ENCODE measurements at places on chromosomes 2 and 18. TPM values are rescaled to one million over a fixed set of nuclear protein-coding genes. Genes with fewer than 3 reads are reported as not detected.

GRCh38 chr2:95040426-95040825, 14.9 kb downstream of the MAL start:
- H3K36me3 ChIP-seq = no peaks in the 10 kb centered on the region
- no peaks in the 10 kb centered on the region for H3K27me3 ChIP-seq
- no peaks in the 10 kb centered on the region for H3K4me1 ChIP-seq
- no peak overlapping the region for H3K4me3 ChIP-seq
- no peak for DNase-seq

DNA sequence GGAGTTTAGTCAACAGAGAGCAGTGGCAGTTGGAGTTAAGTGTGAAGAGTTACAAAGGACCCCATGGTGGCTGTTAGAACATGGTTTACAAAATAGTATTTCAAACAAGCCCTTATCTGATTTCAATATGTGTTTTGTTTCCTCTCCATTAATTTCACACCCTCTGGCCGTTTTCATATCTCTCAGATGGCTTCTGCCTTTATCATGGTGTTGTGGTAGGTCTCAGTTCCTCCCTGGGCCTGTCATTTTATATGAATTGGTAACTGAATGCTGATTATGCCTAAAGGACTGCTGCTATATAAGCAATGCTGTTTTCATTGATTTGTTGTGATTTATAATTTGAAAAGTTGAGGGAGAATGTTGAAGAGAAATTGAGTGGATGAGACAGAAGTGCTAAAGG, 686.7 kb downstream of the NYAP2 start:
- H3K4me1 ChIP-seq = no peaks in the 10 kb centered on the region
- no peak overlapping the region for H3K27ac ChIP-seq
- no peak overlapping the region for H3K4me3 ChIP-seq
- H3K36me3 ChIP-seq = no peaks in the 10 kb centered on the region

GRCh38 chr2:222912117-222912516, 51.3 kb downstream of the ACSL3 start:
- no peak overlapping the region for H3K4me3 ChIP-seq
- no peaks in the 10 kb centered on the region for H3K27me3 ChIP-seq
- DNase-seq = no peak
- H3K36me3 ChIP-seq = peaks cover 13% of the 10 kb centered on the region
- peaks cover 14% of the 10 kb centered on the region for H3K4me1 ChIP-seq

DNA sequence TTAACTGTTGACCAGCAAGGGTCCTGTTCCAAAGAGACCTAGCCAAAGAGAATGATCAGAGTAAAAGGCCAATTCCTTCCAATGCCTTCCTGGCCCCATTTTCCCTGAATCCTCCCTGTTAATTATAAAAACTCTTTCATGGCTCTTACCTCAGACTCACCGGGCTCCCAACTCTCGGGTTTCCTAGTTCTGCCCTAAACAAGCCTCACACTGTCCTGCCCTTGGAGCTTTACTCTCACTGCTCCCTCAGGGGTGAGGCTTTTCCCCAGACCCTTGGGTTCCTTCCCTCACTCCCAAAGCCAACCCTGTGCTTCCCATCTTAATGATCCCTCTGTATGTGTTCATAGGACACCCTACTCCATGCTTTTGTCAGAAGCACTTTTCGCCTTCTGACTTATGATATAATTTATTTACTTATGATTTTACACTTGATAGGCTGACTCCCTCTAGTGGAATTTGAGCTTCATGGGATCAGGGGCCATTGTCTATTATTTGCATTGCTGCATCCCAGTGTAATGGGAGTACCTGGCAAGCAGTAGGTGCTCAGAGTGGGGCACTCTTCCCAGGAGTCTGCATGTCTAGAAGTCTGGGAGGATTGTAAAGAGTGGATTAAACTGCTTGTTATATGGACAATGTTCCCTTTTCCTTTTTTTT, 29.9 kb upstream of the ZNG1B start:
- peaks cover 8% of the 10 kb centered on the region for H3K4me1 ChIP-seq
- no peak overlapping the region for H3K4me3 ChIP-seq
- H3K27ac ChIP-seq = no peak overlapping the region

- H3K27me3 ChIP-seq = no peaks in the 10 kb centered on the region
- no peak overlapping the region for H3K4me3 ChIP-seq
- H3K36me3 ChIP-seq = no peaks in the 10 kb centered on the region
- DNase-seq = no peak
- H3K4me1 ChIP-seq = peaks cover 30% of the 10 kb centered on the region
These were observed 71.4 kb downstream of the MARCHF4 start for GRCh38 chr2:216300906-216301305.

- H3K27ac ChIP-seq = no peak overlapping the region
- no peaks in the 10 kb centered on the region for H3K36me3 ChIP-seq
- no peaks in the 10 kb centered on the region for H3K27me3 ChIP-seq
- H3K4me1 ChIP-seq = peaks cover 10% of the 10 kb centered on the region
These were observed 14.1 kb upstream of the MEX3C start for GRCh38 chr18:51211552-51211951.

DNA sequence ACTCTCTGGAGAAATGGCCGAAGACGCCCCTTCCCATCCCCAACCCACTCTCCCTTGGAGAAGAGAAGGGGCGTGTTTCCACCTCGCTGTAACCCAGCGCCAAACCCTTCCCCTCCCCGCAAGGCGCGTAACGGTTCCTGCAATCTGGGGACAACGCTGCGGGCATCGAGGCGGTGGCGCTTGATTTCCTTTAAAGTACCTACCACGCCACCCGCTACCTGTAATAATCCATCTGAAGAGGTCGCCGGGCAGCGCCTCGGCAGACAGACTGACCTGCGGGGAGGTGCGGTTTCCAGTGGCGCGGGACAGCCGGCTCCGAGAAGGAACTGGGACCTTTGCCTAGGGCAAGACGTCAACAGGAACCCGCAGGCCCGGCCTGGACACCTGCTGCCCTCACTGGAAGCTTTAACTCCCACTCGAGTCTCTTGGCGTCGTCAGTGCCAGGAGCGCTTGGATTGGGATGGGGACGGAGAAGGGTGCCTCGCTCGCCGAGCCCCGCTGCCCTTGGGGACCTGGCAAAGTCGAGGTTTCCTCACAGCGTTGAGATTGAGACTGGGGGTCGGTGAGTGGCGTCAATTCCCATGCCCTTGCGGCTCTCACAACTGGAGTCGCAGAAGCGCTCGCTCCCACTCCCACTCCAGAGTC, at the start of gene CYP1B1:
Gene CYP1B1, minus strand, starts transcription at position 645 of the 645 bp plus-strand sequence. CDS start 763 bp downstream, outside the sequence.
- H3K36me3 ChIP-seq = no peaks in the 10 kb centered on the region
- peak within 1 kb of the TSS; percentile 58 for H3K4me3 ChIP-seq
- peaks cover 93% of the 10 kb centered on the region for H3K27me3 ChIP-seq

- no peak overlapping the region for H3K4me3 ChIP-seq
- no peaks in the 10 kb centered on the region for H3K27me3 ChIP-seq
- H3K36me3 ChIP-seq = no peaks in the 10 kb centered on the region
- no peak overlapping the region for H3K27ac ChIP-seq
- DNase-seq = no peak
These were observed 57.8 kb upstream of the FAM237A start for GRCh38 chr2:206584323-206585116.

- H3K27me3 ChIP-seq = peaks cover 58% of the 10 kb centered on the region
- no peaks in the 10 kb centered on the region for H3K36me3 ChIP-seq
- no peak overlapping the region for H3K4me3 ChIP-seq
- H3K27ac ChIP-seq = no peak overlapping the region
These were observed 2.7 kb downstream of the ST8SIA5 start for GRCh38 chr18:46754188-46754587.

DNA sequence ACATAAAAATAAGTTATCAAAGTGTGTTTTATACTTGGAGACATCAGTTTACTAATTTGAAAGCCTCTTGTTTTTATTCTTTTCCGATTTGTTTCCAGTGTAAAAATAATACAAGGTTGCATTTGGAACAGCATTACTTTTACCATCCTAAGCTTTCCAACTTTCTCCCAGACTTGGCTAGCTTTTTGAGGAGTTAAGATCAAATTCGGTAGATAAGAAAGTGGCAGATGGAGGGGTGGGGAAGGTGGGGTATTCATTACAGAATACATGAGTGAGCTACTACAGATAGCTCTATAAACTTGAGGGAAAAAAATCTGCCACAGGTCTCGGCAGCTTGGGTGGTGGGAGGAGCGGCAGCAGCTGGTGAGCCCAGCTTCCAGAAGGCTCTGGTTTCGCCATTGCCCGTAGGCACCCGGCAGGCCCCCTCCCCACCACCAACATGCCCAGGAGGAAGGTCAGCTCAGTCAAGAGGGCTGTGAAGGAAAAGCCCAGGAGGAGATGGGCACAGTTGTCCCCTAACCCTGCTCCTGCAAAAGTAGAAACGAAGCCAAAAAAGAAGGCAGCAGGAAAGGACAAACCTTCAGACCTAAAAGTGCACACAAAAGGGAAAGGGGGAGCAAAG, 18.6 kb upstream of the RMC1 start:
- H3K4me3 ChIP-seq = no peak overlapping the region
- H3K27ac ChIP-seq = no peak overlapping the region
- no peaks in the 10 kb centered on the region for H3K27me3 ChIP-seq
- peaks cover 6% of the 10 kb centered on the region for H3K36me3 ChIP-seq
- DNase-seq = no peak

DNA sequence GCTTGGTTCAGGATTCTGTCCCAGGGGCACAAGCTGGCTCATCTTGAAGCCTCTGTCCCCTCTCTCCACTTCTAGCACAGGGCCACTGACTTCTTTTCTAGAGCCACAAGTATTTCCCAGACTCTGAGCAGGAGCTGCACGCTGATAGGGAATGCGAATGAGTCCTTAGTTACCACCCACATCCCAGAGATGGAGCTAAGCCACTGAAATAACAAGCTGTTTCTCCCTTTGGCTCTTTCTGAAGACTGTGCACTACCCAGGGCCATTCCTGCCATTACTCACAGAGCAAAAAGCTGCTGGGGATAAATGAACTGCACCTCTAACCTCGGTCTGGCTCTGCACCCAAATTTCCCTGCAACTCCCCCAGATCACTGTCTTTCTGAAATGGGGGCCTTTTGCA, 70.6 kb downstream of the TSN start:
- H3K27me3 ChIP-seq = no peaks in the 10 kb centered on the region
- H3K27ac ChIP-seq = no peak overlapping the region
- H3K4me1 ChIP-seq = peaks cover 4% of the 10 kb centered on the region
- no peak overlapping the region for H3K4me3 ChIP-seq

DNA sequence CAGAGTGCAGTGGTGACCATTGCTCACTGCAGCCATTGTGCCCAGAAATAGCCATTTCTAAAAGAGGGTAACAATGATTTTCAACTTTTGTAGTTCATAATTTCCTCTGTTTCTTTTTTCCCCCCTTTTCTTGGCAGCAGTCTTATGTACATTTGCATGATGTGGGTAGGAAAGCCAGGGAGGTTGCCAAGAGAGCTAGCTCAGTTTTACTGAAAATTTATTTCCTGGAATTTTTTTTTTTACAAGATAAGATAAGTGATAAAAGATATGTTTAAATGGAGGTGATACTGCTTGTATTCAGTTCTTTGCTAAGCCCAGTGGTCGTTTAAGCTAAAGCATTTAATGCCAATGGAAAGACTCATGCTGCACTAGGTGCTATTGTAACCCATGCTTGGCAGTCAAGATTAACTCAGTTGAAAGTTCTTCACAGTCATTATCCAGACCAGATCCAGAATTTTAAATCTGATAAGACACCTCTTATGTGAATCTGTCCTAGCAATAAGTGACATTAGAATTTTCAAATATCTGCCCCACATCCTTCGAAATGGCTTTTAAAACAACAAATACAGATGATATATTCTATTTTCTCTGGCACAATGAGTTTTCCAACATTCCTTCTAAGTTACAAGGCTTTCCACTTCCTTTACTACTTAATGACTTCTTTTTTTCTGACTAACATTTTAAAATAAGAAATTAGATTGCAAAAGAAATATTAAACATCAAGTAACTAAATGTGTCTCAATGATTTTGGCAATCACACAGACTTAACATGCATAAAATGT, 4.4 kb upstream of the ATP8B1 start:
- H3K36me3 ChIP-seq = no peaks in the 10 kb centered on the region
- peaks cover 2% of the 10 kb centered on the region for H3K4me1 ChIP-seq
- no peak for DNase-seq
- peaks cover 61% of the 10 kb centered on the region for H3K27me3 ChIP-seq
- no peak overlapping the region for H3K4me3 ChIP-seq

GRCh38 chr18:3451989-3452749, 2.2 kb downstream of the TGIF1 start:
- peak overlapping the region; percentile 93 for H3K27ac ChIP-seq
- peak overlapping the region; percentile 81 for H3K4me3 ChIP-seq
- DNase-seq = peak; percentile 71

DNA sequence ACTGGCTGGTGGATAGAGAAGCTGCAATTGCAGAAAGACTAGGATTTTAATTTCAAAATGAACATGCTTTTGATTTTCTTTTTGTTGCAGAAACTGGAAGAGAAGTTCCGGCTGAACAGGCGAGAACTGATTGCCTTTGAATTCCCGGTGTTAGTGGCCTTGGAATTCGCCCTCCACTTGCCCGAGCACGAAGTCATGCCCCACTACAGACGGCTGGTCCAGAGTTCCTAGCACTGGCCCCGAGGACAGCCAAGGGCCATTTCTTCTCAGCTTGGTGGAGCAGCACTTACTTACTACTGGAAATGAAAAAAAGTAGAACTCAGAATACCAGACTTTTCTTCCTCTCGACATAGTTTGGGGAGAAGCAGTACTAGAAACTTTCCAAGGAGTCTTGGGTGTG, 121.9 kb downstream of the CABLES1 start:
- no peak for DNase-seq
- no peaks in the 10 kb centered on the region for H3K36me3 ChIP-seq
- H3K4me3 ChIP-seq = no peak overlapping the region

GRCh38 chr2:231692847-231693246, 15.5 kb upstream of the PTMA start:
- DNase-seq = no peak
- H3K27ac ChIP-seq = no peak overlapping the region
- H3K27me3 ChIP-seq = no peaks in the 10 kb centered on the region
- no peaks in the 10 kb centered on the region for H3K36me3 ChIP-seq

DNA sequence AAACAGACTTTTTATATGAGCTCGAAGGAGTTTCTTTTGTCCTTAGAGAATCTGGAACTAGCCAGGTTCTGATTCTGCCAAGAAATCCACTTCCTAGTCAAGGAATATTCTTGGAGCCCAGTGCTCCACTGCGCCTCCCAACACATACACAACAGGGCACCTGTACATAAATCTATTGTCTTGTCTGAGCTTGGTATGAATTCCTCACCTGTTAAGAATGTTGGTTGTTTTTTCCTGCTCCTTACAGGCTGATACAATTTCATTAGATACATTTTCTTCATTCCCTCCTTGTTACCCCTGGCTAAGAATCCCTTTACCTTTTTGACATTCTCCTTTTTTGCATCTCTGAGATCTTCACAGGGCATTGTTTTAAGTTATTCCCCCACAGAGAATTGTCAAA, 56.0 kb upstream of the FZD7 start:
- H3K27me3 ChIP-seq = no peaks in the 10 kb centered on the region
- no peaks in the 10 kb centered on the region for H3K36me3 ChIP-seq
- H3K4me3 ChIP-seq = no peak overlapping the region
- peaks cover 59% of the 10 kb centered on the region for H3K4me1 ChIP-seq

The FAM124B gene
- total RNA-seq = 0.15 TPM

The CNDP1 gene
- not detected for total RNA-seq

The SKA1 gene
- 57.2 TPM for total RNA-seq

The EHBP1 gene
- 51.5 TPM for total RNA-seq

The TXNDC2 gene
- not detected for total RNA-seq

The HRH4 gene
- not detected for total RNA-seq

The CHAC2 gene
- 4.5 TPM for total RNA-seq

The WDFY1 gene
- 177 TPM for total RNA-seq

The PSMA8 gene
- total RNA-seq = not detected

The EHD3 gene
- total RNA-seq = 3.9 TPM

The STAT4 gene
- 0.32 TPM for total RNA-seq

All from neural progenitor cell (in vitro differentiated cells).